ENCODE measurements at places on chromosomes 11 and 22.

DNA sequence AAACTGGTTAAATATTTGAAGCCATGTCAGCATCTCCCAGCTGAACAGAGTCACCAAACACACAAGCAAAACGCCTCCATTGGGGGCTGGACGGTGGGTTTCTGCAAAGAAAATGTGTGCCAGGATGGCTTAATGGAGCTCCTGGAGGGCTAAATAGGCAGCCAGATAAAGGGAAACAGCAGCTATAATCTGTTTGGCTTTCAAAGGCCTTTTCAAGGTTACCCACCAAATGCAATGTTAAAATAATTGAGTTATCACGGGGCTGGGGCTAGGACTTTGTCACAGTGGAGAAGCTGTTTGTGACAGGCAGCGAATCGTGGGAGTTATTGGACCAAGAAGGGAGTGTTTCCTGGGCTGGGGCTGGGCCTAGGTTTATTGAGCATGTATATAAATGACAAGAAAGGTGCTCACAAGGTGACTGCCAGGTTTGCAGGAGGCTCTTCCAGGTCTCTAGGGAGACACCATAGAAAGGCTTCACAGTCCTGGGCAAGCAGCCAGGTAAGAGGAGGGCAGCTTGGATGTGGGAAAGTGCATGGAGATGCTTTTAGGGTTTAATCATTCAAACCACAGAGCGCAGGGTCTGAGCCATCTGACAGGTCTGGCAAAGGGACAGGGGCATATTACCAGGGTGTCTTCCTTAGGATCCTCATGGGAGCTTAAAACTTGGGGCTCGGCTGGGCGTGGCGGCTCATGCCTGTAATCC lies 28.3 kb downstream of the GRIK4 start:
- no peak for DNase-seq

- peak; percentile 65 for DNase-seq
These were observed at the start of gene PRAME for GRCh38 chr22:22558972-22559603. Gene PRAME (minus strand): TSS chr22:22559265. CDS start chr22:22556832, 2,433 bp downstream.

- no peak for DNase-seq
These were observed 30.5 kb upstream of the PPARA start for GRCh38 chr22:46119729-46120419.

DNA sequence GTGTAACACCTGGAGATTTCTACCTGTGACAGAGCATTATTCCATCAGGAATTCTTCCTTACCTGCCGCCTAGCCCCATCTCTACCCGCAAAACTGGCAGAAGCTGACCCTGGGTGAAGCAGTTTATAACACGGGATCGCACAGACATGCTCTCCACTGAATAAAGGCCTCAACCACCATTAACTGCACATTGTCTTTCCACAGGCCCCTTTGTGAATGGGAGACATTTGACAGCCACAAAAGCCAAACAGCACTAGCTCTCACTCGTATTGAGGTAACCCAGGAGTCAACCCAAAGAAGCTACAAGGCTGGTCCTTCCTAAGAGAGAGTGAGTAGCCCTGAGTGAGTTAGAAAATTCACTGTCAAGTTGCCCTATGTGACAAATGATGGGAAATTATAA lies 135.6 kb downstream of the RCN1 start:
- DNase-seq: no peak

All from activated CD4-positive, alpha-beta T cell treated with anti-CD3 and anti-CD28 coated beads, Interleukin-2, amount 50 U/mL, for 1 hour (primary cell).